NT2/D1 (cell line): ENCODE measurements at places on chromosomes 4 and X.

GRCh38 chr4:61984260-61984909 is 784.3 kb downstream of the ADGRL3 start:
- DNase-seq = no peak

DNA sequence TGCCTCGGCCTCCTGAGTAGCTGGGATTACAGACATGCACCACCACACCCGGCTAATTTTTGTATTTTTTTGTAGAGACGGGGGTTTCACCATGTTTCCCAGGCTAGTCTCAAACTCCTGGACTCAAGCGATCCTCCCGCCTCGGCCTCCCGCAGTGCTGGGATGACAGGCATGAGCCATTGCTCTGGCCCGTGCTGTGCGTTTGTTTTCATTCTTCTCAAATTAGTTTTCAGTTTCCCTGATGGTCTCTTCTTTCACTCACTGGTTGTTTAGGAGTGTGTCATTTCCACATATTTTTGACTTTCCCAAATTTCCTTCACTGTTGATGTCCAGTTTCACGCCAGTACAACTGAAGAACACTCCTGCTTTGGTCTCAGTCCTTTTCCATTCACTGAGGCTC is 31.8 kb downstream of the SH3TC1 start:
- DNase-seq = no peak

GRCh38 chr4:18051281-18051680 is 29.7 kb upstream of the LCORL start:
- DNase-seq = no peak

DNA sequence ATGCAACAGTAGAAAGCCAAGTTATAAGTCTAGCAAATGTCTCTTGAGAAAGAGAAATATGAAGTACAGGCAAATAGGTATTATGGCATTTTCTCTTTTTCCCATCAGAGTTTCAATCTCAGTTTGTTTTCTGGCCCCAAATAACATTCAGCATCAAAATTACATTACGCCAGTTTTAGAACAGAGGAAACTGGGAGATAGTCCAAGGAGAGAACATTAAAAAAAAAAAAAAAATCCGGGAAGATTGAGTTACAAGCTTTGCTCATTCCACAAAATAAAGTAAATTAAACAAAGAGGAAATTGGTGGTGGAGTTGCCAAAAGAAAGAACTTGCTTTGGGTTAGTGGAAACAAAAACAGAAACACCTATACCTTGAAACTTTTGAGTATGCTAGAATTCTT is 50.4 kb upstream of the IL13RA2 start:
- no peak for DNase-seq

GRCh38 chrX:107825698-107826237 is at the start of gene MID2:
TSS of gene MID2 (plus strand) at chrX:107825866. CDS start at chrX:107826427, 561 bp downstream.
- DNase-seq = no peak

DNA sequence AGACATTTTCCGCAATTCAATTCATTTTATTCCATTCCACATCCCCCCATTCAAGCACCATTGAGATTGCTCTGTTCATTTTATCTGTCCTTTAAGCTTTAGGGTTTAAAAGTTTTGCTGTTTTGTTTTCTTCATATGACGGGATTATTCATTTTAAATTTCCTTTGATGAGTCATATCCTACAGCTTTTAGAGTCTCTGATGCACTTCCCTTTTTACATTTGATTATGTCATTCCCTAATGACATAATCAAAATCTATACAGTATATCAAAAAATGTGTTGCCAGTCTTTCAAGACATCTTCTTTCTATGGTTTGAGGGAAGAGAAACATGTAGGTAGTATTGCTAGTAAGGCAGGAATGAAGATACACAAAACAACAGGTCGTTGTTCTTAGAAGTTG is 456.3 kb downstream of the PDGFC start:
- no peak for DNase-seq

DNA sequence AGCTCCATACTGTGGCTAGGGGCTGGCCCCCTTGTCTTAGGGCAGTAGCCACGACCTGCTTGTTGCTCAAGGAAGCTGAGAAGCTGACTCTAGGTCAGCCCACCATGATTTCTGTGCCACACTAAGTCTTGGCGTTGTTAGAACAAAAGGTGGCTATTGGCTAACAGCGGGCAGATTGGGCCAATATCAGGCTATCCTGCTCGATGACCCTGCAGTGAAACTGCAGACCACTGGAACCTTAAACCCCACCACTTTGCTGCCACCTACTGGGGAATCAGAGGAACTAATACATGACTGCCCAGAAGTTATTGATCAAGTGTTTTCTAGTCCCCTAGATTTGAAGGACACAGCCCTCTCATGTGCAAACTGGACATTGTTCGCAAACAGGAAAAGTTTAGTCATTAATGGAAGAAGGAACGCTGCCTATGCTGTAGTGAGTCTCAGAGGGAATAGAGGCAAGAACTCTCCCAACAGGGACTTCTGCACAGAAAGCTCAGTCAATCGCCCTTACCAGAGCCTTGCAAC is 17.0 kb upstream of the PAPSS1 start:
- DNase-seq = no peak

DNA sequence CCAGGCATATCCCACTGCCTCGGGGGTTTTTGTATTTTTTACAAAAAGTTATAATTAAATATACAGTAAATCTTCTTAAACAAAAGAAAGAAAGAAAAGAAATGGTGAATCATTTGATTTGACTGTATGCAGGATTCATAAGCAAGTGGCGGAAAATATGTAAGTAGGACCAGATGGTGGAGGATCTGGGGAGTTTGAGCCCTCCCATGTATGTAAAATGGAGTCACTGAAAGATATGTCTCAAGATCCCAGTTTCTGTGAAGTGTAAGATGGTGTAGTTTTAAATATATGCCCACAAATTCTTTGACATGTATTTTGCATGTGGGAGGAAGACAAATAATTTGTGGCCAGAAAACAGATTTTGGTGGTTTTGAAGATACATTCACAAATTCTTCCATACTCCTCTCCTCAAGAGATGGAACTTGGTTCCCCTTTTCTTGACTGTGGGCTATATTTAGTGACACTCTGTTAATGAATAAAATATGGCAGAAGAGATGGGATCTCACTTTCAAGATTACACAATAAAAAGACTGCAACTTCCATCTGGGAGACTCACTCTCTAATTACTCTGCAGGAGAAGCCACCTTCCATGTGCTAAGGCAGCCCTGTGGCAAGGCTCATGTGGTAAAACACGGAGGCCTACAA is 133.6 kb upstream of the S100G start:
- no peak for DNase-seq

DNA sequence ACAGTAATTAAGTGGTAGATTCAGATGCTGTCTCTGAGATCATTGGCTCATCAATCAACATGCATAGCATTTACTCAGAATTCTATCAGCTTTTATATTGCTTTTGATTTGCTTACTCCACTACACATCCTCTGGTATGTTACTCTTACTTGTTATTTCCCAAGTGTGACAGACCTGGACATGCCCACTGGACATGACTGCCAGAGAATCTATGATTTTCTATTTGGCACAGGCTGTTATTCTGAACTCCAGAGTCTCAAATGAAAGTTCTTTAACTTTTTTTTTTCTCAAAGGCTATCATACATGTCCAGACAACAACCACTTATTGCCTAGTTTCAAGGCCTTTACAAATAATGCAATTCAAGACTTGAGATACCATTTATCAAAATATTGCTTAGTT is 116.1 kb upstream of the ARHGAP24 start:
- DNase-seq = no peak

GRCh38 chr4:138259824-138260223 is 17.7 kb upstream of the SLC7A11 start:
- no peak for DNase-seq

GRCh38 chrX:9184211-9184610 is 150.3 kb upstream of the FAM9B start:
- no peak for DNase-seq

GRCh38 chrX:151793886-151794285 is 59.3 kb downstream of the CNGA2 start:
- DNase-seq = no peak

DNA sequence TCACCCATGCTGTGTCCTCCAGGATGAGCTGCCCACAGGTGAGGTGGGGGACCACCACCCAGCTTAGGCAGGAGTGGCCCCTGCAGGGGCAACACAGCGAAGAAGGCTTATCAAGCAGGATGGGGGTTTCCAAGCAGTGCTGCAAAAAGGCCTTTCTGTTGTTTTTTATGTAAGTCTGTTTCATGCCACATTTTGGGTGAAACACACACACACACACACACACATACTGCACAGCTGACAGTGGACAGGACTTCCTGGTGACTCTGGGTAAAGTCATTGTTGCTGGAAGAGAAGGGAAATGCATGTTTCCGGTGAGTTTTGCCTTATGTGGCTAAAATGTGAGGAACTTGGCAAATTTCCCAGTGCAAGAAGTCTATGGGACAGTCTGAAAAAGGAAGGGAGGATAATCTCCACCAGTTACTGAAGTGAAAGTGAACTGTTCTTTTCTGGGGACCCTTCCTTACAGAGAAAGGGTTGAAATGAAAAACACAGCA is 119.2 kb downstream of the IRF2 start:
- no peak for DNase-seq

GRCh38 chrX:68830419-68831404 is 1.9 kb downstream of the EFNB1 start:
- DNase-seq = no peak

- DNase-seq = no peak
These were observed 1542.1 kb downstream of the STIM2 start for GRCh38 chr4:28402751-28403150.

DNA sequence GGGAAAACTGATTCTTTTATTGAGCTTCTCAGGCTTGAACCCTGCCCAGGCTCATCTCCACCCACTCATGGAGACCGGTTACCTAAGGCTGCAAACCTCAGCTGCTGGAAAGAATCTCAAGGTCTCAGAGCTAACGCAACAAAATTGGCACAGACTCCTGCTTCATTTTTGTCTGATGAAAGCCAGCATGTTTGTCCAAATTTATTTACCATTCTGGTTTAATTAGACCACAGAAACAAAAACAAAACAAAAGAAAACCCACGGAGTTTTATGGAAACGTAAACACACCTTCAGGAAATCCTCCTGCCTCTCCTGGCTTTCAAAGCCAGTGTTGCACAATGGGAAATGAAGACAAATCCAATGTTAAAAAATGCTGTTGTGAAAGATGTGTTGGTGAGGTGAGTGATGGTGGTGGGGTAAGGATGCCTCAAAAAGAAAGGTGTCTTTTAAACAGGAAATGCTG is 56.4 kb upstream of the PDLIM3 start:
- no peak for DNase-seq
